ENCODE measurements at places on chromosomes 1 and 21.

DNA sequence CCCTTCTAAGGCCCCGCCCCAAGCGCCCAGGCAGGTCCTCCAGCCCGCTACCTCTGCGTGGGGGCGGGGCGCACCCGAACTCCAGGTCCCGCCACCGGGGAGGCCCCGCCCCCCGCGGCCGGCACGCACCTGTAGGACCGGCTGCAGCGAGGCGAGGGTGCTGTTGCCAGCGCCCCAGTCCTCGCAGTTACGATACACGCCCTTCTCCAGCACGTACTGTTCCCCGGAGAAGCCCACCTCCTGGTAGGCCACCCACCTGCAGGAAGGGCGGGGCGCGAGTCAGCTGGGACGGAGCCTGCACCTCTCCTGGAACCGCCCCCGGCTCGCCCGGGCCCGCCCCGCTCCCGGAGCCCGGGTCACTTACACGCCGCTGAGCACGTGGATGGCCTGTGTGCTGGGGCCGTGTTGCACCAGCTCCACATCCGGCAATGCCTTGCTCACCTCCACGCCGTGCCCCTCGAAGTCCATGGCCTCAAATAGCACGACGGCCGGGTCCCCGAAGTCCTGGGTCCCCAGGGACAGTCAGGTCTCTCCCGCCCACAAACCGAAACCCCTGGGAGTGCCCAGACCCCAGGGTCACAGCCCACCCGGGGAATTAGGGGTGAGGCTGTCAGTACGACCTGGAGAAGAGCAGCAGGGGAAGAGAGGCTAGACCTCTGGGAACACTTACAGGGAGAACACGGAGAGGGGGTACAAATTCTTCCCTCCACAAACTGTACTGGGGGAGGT is 17.3 kb downstream of the CRYBG2 start:
- peak; percentile 86 for DNase-seq

- DNase-seq = no peak
These were observed 565.2 kb downstream of the NEGR1 start for GRCh38 chr1:71717186-71717585.

- peak; percentile 76 for DNase-seq
These were observed 29.7 kb downstream of the ACP6 start for GRCh38 chr1:147640553-147641165.

GRCh38 chr21:29033301-29033700 is 8.8 kb downstream of the USP16 start:
- no peak for DNase-seq

DNA sequence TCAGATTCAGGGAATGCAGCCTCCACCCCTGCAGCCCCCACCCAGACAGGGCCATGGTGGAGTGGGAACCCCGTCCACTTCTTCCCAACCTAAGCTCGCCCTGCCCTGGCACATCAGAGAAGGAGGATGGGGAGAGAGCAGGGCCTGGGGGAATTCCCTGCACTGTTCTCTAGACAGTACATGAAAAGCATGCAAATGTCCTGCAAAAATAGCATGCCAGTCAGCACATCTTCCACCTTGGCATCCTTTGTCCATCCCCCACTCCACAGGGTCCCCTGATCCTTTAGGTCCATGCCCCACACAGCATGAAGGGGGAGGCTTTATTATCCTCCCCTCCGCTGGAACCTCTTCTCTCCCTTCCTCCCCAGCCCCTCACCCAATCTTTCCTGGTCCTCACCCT is 35.0 kb upstream of the RD3 start:
- DNase-seq = no peak

DNA sequence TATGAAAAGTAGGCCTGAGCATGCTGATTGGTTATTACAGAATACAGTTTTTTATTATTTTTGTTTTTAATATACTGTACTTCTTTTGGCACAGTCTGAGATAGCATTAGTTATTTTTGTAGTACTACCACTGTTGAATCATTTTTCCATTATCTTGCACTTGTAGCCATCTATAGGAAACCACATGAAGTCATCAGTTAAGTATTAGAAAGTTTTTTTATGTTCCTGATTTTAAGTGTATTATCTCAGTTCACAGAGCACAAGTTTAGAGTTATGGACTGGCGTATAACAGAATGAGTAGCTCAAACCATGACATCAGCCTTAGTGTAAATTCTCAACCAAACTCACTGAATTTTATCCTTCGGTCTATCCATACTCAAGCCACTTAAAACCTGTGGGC is 22.8 kb downstream of the DHX9 start:
- no peak for DNase-seq

DNA sequence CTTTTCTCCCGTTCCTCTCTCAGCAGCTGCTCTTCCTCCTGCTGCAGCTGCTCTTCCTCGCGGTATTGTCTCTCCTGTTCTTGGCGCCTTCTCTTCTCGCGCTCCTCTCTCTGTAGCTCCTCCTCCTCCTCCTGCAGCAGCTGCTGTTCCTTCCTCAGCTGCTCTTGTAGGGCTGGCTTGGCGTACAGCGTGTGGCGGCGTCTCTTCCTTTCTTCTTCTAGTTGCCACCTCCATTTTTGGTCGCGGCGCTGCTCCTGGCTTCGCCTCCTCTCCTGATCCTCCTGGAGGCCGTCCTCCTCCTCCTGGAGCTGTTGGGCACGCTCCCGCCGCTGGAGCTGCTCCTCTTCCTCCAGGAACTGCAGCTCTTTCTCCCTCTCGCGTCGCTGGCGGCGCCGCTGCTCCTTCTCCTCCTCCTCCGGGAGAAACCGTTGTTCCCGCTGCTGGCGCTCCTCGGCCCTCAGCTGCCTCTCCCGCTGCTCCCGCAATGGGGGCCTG is 4.8 kb downstream of the TCHH start:
- DNase-seq = no peak

- peak; percentile 34 for DNase-seq
These were observed 3.6 kb downstream of the BEST4 start for GRCh38 chr1:44784094-44785028.

- DNase-seq = no peak
These were observed 56.9 kb downstream of the TBCE start for GRCh38 chr1:235424092-235424491.

DNA sequence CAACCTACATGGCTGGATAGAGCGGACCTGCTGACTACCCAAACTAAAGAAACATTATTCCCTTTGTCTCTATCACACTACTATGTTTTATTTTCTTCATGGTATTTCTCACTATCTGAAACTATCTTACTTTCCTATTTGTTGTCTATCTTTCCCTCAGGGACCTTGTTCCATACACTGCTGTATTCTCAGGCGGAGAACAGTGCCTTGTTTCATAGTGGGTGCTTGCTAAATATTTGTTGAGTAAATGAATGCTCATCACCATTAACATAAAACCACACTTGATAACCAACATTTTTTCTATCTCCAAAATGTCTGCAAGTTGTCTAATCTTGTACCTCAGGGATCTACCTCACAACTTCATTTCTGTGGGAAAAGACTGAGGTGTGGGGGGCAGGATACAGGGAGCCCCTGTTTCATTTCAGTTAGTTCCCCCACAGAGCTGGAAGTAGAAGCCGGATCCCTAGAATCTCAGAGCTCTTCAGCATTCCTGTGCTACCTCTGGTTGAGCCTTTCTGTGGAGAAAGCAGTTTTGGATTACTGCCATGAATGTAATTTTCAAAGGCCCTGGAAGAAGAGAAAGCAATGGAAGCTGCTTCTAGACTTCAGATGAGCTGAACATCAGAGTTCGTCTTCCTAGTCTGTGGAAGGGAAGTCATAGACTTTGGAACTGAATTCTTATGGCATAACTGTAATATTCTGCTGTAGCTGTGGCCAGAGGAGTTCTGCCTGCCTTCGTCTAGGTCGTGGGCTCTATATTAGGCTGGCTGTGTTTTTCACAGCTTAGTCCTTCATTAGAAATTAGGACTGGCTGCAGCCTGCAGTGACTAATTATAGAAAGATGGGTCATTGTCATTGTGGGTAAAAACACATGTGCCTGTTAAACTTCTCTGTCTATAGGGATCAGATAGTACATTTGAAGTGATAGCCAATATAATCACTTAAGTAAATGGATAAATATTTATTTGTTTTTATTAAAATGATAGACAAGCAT is 293.2 kb upstream of the SGIP1 start:
- no peak for DNase-seq

DNA sequence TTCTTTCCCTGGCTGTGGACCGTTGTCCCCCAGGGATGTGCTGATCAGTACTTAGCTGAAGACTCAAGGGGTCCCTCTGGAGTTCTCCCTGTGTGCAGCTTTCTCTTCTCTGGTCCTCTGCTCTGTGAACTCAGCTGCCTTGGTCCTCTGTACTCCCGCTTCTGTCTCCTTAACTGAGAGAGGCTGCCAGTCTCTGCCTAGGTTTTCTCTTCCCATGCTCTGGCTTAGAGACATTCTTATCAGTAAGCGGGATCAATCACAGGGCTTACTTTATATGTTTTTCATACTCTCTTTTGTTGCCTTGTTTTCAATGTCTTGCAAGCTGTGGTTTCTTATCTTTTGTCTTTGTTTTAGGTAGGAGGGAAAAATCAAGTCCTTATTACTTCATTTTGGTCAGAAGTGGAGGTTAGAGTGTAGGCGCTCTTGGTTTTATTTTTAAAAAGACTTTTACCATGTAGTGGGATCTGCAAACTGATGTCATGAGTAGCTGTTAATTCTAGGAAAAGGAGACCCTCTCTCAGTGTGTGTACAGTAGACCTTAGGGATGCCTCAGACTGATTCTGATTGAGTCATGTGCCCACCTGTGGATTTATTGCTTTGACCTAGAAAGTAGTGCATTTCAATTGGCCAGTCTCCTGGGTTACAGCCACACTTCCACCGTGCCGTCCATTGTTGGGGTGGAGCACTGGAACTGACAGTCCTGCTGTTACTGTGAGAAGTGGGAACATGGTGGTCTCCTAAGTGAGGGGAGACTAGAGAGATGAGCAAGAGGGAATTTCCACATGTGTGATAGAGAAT is 46.6 kb downstream of the TTC3 start:
- no peak for DNase-seq

- no peak for DNase-seq
These were observed 2.3 kb downstream of the ZBTB37 start for GRCh38 chr1:173870252-173871075.

GRCh38 chr1:173285048-173285447 is 77.9 kb upstream of the TNFSF4 start:
- DNase-seq = no peak

DNA sequence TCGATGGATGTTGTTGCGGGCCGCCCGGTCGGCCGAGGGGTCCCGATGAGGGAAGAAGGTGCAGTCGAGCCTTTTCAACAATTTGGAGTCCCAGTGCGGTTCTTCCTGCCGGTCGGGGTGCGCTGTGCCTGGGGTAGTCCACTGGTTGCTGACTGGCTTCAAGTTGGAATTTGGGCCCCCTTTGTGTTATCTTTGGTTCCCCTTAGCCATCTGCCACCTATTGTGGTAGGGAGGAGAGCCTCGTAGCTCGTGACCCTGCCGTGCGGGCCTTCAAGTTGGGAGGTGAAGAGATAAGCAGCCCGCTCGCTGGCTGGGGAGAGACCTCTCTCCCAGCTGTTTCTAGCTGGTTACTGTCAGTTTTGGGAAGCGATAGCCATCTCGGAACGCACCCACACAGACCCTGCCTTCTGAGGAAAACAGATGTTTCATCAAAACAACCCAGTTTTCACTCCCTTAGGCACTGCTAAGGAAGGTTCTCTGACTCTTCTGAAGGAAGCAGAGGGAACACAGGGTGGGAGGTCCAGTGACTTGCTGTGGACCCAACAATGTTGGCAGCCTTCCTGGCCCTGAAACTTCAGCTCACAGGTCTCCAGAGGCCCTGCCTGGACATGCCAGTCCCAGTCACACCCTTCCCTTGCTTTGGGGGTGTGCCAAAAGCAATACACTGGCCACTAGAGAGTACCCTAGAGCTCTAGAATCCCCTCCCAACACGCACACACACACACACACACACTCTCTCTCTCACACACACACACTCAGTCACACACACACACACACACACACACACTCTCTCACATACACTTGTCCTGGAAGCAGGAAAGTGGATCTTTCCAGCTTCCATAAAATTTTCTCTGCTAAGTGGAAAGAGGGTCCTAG is 1.0 kb downstream of the BTG2 start:
- DNase-seq = no peak

DNA sequence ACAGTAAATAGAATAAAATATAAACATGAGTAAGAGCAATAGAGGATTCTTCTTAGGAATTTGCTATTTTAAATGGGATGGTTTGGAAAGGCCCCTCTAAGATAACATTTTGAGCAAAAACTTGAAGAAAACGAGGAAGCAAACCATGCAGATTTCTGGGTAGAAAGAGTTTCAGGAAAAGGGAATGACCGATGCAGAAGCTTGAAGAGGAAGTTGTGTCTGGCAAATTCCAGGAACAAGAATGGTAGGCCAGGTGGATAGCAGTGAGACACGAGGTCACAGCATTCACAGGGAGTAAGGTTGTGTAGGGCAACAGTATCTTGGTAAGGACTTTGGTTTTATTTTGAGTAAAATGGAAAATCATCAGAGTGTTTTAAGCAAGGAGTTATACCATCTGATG is 108.9 kb downstream of the PEX14 start:
- no peak for DNase-seq

DNA sequence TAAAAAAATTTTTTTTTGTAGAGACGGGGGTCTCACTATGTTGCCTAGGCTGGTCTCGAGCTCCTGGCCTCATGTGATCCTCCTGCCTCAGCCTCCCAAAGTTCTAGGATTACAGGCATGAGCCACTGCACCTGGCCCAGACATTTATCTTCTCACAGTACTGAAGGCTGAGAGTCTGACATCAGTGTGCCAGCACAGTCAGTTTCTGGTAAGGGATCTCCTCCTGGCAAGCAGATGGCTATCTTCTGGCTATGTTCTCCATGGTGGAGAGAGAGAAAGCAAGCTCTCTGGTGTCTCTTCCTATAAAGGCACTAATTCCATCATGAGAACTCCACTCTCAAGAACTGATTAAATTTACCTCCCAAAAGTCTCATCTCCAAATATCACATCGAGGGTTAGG is 57.8 kb upstream of the C1orf185 start:
- DNase-seq = no peak

- no peak for DNase-seq
These were observed 1011.8 kb downstream of the PLA2G4A start for GRCh38 chr1:187840557-187840956.

GRCh38 chr1:7267493-7267892 is 482.2 kb downstream of the CAMTA1 start:
- no peak for DNase-seq

DNA sequence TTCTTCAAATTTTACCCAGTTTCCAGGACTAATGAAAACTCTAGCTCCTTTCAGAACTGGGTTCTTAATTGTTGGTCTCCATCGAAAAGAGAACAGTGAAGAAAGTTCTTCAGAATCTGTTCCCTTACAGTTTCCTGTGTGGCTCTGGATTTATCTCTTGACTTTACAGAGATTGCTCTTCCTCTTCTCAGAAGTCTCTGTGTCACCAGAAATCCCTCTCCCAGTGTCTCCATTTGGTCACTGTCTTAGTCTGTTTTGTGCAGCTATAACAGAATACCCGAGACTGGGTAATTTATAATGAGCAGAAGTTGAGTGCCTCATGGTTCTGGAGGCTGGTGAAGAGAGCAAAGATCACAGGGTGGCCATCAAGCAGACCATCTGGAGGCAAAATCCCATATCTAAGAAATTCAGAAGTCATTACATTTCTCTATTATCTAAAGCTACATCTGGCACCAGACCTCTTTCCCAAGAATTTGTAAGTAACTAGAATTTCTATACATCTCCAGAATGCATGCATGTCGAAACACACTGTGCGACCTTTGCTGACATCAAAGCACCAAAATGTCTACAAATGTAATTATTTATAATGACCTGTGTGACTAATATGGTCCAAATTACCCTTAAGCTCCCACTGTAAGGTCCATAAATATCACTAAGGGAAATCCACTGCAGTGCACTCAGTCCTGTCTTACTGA is 65.4 kb upstream of the KRTAP19-8 start:
- DNase-seq = no peak

- no peak for DNase-seq
These were observed 59.5 kb downstream of the CNIH3 start for GRCh38 chr1:224675590-224675989.
